CD4-positive, alpha-beta T cell treated with Interleukin-6 at 100 ng/mL for 8 hours (primary cell): ENCODE measurements at places on chromosomes 7 and 10.

GRCh38 chr7:135822376-135822775 lies 73.8 kb upstream of the FAM180A start:
- no peak for DNase-seq

DNA sequence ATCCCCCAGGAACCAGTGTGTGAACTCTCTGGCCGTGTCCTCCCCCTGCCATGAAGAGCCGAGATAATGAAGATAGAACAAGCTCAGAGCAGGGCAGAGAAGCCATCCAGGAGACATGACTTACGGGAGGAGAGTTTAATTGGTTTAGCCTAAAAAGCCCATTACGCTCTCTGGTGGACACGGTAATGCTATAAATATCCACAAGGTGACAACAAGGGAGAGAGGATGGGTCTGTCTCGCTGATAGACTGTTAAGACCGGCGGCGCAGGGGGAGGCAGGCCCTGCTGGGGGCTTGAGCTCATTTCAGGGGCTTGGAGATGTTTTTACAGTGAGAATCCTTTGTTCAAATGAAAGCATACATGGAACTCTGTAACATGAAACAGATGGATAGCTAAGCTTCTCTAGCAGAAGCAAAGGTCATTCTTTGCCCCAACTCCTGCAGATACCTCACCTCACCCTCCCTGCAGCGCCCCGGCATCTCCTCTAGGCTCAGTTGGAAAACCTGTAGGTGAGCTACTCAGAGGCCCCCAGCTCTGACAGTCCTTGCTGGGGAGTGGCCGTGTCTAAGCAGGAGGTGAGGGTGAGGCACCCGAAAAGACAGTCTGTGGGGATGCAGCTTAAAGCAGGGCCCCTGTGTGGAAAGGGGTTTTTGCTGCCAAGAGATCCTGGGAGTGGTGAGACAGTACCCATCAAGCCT lies 40.8 kb upstream of the LOXL4 start:
- DNase-seq: no peak

DNA sequence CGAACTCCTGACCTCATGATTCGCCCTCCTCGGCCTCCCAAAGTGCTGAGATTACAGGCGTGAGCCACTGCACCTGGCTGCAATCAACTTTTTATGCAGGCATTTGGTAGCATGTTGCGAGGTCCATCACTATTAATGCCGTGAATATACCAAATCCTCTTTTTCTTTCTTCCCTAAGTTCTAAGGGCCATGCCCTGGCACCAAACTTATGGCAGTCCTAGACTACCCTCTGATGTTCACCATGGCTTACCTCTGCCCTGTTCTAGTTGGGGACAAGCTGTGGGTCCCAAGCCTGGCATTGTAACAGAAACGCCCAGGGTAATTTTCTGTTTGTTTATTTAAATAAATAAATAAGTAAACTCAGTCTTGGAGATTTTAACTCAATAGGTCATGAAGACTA lies 13.3 kb downstream of the PRSS2 start:
- DNase-seq: no peak

DNA sequence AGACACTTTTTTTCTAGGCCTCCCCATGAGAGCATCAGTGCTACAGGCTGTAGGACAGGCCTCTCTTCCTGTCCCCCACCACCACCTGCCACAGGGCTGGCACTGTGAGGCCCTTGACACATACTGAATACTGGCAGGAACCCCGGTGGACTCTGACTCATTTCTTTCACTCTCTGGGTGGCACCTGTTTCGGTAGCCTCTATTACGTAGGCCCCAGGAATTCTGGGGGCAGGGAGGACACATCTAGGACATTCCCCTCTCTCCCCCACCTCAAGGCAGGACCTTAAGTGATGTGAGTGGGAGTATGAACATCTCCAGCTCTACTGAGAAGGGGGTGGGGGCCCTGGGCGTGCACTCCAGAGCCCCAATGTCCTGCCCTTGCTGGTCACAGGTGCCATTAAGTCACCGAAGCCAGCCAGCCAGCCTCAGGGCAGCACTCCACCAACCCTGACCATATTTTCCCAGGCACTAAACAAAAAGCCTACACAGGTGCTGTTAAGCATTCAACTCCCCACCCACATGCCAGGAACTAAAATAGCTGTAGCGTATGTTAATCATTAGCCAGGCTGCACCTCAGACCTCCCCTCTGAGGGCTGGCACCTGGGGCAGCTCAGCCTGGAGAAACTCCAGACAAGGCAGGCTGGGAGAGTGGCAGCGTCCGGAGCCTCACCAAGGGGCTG lies 8.9 kb downstream of the ANXA11 start:
- DNase-seq: peak; percentile 75

DNA sequence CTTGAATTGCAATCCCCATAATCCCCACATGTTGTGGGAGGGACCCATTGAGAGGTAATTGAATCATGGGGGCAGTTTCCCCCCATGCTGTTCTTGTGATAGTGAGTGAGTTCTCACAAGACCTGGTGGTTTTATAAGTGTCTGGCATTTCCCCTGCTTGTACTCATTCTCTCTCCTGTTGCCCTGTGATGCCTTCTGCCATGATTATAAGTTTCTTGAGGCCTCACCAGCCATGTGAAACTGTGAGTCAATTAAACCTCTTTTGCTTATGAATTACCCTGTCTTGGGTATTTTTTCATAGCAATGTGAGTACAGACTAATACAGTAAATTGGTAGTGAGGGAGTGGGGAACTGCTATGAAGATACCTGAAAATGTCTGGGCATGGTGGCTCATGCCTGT lies 65.0 kb downstream of the ANKRD7 start:
- DNase-seq: no peak

- no peak for DNase-seq
Observed at GRCh38 chr10:15341502-15342128, 29.5 kb downstream of the FAM171A1 start.

DNA sequence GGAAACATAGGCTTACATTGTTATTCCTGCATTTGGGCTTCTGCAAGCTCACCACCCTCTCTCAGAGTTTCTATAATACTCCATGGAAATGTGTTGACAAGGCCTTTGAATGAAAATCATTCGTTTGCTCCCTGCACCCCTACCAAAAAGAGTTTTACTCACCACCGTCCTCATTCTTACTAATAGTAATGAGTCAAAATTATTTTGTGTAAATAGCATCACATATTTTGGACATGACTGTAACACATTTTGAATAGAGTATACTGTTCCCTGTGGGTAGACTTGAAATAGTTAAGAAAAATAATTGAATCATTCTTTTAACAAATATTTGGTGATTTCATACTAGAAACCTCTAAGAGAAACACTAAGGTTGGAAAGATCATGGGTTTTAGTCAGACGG lies 84.6 kb downstream of the AKAP9 start:
- no peak for DNase-seq

DNA sequence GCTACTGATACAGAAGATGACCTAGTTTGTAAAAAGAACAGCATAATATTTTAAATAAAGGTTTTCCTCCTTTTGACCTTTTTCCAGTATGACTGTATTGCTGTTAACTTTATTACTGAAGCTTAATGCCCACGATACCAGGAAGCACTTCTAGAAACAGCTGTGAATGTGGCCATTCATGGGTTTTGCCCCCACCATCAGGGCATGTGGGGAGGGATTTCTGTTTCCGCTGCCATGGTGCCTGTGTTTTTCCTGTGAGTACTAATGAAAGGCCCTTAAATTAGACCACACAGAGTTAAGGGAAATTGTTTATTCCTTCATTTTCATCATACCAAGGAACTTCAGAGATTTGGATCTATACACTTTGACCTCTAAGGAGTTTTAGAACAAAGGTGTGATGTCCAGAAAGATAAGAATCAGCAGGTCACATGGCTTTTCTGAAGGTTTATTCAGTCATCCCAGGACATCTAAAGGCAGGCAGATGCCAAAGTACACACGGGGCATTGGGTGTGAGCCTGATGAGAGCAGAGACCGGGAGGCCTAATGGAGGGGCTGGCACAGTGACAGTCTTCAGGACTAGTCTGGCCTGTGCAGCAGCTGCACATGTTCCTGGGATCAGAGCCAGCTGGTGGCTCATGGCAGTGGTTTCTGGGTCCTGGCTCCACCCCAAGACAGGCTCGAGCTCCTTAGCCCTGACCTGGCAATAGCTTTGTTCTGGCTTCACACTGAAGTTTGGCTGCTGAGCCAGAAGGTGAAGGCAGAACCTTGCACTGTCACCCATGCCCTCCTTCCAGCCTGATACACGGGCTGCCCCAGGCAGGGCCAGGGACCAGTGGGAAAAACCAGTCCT lies 190.9 kb downstream of the REEP3 start:
- DNase-seq: no peak

DNA sequence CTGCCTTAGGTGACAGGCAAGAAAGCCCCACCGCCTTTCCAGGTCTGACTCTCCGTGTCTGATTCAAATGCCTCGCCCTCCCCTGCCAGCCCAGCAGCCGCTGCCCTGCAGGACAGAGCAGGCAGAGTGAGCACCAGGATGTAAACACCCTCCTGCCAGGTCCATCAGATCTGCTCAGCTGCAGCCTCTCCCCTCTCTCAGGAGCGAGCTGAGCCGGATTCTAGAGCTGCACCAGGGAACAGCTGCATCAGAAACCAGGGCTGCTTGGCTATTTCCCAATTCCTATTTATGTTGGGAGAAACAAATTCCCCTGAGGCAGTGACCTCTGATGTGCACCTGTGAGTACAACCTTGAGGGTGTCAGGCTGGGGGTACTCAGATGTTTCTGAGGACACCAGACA lies 121.5 kb upstream of the ZMIZ1 start:
- no peak for DNase-seq

- DNase-seq: peak; percentile 20
Observed at GRCh38 chr10:5343561-5343960, 21.2 kb upstream of the UCN3 start.

GRCh38 chr10:102593804-102594079 lies 50.5 kb upstream of the TRIM8 start:
- no peak for DNase-seq

GRCh38 chr10:77377678-77378352 lies 259.8 kb downstream of the KCNMA1 start:
- DNase-seq: no peak

GRCh38 chr7:113128031-113128430 lies 9.7 kb upstream of the SMIM30 start:
- DNase-seq: no peak

- DNase-seq: no peak
Observed at GRCh38 chr10:132467464-132468149, 70.0 kb upstream of the INPP5A start.

- DNase-seq: no peak
Observed at GRCh38 chr10:26566525-26567350, 128.6 kb downstream of the APBB1IP start.

- DNase-seq: no peak
Observed at GRCh38 chr7:17239683-17240521, 58.5 kb upstream of the AHR start.

DNA sequence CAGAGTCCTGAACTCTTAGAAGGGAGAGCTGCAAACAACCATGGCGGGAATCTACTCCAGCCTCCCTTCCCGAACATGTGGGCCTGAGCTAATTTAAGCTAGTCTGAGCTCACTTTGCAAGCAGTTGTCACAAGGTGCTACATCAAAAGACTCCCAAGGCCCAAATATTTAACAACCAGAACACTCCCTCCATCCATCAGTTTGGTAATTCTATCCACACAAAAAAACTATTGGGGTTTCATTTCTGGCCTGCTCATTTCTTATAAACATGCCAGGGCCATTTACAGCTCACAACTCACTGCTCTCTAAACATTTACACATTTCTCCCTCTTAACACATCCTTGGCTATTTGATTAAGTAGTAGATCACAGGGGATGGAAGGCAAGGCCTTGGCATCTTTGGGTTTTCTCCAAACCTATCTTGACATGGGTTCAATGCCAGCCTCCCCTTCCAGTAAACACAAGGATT lies 263.4 kb downstream of the KCNMA1 start:
- no peak for DNase-seq

- no peak for DNase-seq
Observed at GRCh38 chr10:82148764-82149163, 273.8 kb downstream of the NRG3 start.

DNA sequence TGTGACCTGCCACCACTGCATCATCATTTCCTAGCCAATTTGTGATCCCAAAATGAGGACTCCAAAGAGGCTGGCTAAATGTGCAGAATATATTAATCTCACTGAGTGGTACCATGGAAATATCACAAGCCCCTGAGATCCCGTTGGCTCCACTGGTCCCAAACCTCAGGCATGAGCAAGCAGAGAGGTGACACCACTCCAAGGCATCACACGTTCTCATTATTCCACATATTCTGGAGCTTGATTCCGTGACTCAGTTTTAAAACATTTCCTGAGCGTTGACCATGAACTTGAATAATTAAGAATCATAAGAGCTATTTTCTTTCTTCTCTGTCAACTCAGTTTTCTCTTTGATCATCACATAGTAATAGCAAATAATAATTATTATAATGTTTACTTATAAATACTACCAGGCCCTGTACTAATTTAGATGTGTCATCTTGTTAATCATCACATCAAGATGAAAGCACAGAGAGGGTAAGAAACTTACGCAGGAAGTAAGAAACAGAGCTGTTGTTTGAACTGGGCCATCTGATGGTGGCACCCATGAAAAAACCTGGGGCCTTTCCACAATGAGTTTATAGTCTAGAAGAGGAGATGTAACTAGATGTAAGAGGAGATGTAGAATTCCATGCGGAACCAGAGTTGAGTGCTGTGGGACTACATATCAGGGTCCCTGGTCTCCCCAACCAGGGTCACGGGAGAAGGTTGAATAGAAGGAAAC lies 3.5 kb downstream of the APBB1IP start:
- peak; percentile 40 for DNase-seq

DNA sequence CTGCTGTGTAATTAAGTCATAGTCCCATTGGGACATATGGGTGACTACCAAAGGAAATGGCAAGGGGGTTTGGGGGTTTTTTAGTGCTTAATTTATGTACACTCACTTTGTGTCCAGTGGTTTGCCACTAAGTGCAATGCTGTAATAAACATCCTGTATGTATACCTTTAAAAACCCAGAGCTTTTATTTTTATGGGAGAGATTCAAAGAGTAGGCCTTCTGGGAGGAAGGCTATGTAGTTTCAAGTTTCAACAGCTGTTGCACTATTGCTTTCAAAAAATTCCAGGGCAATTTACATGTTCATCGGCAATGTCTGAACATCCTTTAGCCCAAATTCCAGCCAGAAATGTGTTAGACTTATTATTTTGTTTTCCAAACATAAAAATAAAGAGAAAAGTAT lies 744.7 kb downstream of the XPNPEP1 start:
- no peak for DNase-seq

- no peak for DNase-seq
Observed at GRCh38 chr10:35442592-35442991, 106.3 kb downstream of the CCNY start.

GRCh38 chr7:83827036-83827435 lies 178.1 kb upstream of the SEMA3E start:
- DNase-seq: no peak

- DNase-seq: no peak
Observed at GRCh38 chr10:58647376-58648112, 134.9 kb downstream of the BICC1 start.

GRCh38 chr10:3784510-3785250 lies at the start of gene KLF6:
KLF6 (minus strand) TSS chr10:3785209; CDS start chr10:3785014, 195 bp downstream.
- DNase-seq: peak; percentile 43
